Stimulated activated CD4-positive, alpha-beta T cell treated with anti-CD3 and anti-CD28 coated beads, Interleukin-4, amount 100 ng/mL, for 1 hour (primary cell): ENCODE measurements at places on chromosomes 4 and X.

DNA sequence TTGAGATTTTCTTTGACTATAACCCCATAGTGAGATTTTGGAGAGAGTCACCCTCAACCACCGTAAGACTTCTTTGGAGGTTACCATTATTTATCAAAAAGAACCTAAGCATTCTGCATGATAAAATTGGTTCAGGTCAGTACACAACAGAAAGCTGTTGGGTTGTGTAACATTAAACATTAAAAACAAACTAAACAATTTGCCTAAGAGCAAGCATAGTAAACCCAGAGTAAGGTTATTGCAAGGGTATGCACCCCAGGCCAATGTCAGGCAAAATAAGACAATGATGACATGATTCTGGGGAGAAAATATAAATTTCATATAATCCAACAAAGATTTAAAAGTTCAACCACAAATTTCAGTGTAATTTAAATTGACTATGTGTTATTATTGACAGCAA lies 472.4 kb downstream of the SH2D1A start:
- DNase-seq = no peak

DNA sequence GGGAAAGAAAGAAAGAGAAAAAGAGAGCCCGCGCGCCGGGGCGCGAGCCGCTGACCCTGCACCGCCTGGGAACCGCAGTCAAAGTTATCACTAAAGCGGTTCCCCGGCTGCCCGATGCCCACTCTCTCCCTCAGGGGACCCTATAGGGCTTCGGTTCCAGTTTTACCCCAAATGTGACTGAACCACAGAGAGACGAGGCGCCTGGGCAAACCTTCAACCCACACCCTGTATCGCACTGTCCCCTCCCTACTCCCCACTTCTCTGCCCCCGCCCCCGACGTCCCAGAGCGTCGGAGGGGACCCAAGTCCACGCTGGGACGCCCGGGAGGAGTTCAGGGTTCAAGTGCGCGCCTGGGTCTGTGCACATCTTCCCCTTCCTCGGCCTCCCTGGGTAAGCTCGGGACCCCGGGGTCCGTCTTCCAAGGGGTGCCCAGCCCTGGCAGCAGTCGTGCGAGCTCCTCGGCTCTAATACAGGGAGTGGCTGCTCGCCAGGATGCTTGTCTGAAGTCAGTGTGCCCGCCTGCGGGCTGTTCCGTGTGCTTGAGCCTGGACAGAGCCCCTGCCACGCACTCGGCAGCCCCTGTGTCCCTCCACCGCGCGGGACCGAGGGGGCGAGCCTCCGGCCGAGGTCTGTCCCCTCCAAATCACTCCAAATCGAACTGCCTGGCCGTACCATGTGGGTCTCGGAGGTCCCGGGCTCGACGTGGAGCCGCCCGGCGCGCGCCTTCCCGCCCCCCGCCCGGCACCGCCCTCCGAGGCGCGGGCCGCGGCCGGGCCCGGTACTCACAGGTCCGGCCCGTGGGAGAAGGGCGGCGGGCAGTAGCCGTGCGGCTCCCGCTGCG lies 960 bp downstream of the TRPC3 start:
- DNase-seq = peak; percentile 24

GRCh38 chr4:116118221-116118620 lies 967.2 kb downstream of the TRAM1L1 start:
- DNase-seq = no peak

- no peak for DNase-seq
Observed at GRCh38 chr4:52094376-52095145, 43.5 kb downstream of the SPATA18 start.

DNA sequence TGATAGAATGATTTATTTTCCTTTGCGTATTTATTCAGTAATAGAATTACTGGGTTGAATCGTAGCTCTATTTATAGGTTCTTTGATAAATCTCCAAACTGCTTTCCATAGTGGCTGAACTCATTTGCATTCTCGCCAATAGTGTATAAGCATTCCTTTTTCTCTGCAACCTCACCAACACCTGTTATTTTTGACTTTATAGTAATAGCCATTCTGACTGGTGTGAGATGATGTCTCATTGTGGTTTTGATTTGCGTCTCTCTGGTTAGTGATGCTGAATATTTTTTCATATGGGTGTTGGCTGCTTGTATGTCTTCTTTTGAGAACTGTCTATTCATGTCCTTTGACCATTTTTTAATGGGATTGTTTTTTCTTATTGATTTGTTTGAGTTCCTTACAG lies 160.7 kb downstream of the MID1IP1 start:
- DNase-seq = no peak

DNA sequence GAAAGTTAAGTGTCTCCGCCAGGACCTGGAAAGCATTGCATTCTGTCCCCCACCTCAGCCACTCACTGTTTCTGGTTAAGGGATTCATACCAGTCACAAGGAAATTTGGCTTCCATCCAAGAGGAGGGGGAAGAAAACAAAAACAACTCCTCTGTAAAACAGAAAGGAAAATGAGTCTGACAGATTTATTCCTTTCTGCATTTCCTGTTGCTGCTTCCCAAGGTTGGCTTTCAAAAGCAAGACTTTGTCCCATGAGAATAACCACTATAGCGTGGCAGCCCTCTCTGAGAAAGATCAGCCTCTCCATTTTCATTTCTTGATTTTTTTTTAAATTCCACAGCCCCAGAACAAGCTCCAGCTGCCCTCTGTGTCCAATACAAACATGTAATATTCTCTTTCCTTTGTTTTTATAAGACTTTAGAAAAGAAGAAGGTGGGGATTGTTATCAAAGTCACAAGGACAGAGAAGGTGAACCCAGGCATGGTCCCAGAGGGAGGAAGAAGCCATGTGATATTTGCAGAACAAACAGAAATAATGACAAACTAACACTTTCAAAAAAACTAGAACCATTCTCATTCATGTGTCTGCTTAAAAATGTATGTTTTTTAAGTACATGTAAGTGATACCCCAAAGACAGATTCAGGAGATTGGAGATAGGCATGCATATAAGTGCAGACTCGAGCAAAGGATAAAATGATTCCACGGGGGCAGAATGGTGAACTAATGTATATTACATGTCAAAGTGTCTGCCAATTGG lies 90.7 kb upstream of the DCLK2 start:
- no peak for DNase-seq

DNA sequence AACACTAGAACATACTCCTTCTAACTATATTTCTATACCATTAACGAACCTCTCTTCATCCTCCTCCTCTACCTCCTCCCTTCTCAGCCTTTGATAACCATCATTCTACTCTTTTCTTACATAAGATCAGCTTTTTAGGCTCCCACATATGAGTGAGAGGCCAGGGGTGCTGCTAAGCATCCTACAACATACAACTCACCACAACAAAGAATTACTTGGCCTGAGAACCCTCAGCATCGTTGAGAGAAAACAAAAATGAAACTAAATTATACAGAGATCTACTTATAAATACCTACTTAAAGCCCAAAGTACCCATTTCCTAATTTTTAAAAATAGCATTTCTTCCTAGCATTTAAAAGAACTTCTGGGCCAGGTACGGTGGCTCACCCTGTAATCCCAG lies 77.7 kb downstream of the CC2D2A start:
- no peak for DNase-seq
